ENCODE measurements at places on chromosomes 4 and X. TPM values are rescaled to one million over a fixed set of nuclear protein-coding genes. Genes with fewer than 3 reads are reported as not detected.

Gene MAGEA1
- total RNA-seq = not detected

- no peak for DNase-seq
Observed at GRCh38 chr4:15255537-15255936, 172.3 kb upstream of the C1QTNF7 start.

Gene RHOH
- not detected for total RNA-seq

GRCh38 chr4:54625391-54625790 lies 32.4 kb upstream of the KIT start:
- DNase-seq = no peak

GRCh38 chr4:121273191-121273590 lies 107.6 kb downstream of the QRFPR start:
- DNase-seq = no peak
